Stimulated activated CD4-positive, alpha-beta T cell treated with anti-CD3 and anti-CD28 coated beads, TNF-alpha, amount 100 ng/mL, for 24 hours (primary cell): ENCODE measurements at places on chromosomes 7 and 10.

GRCh38 chr10:62870866-62871265 is 54.7 kb upstream of the EGR2 start:
- no peak for DNase-seq

DNA sequence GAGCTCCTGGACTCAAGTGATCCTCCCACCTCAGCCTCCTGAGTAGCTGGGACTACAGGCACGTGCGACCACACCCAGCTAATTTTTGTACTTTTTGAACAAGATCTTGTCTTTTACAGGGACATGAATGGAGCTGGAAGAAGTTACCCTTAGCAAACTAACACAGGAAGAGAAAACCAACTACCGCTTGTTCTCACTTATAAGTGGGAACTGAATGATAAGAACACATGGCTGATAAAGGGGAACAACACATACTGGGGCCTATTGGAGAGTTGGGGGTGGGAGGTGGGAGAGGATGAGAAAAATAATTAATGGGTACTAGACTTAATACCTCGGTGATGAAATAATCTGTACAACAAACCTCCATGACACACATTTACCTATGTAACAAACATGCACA is 70.9 kb upstream of the INHBA start:
- DNase-seq: no peak

- no peak for DNase-seq
Measured at GRCh38 chr7:142174441-142174840, 62.9 kb downstream of the MGAM2 start.

DNA sequence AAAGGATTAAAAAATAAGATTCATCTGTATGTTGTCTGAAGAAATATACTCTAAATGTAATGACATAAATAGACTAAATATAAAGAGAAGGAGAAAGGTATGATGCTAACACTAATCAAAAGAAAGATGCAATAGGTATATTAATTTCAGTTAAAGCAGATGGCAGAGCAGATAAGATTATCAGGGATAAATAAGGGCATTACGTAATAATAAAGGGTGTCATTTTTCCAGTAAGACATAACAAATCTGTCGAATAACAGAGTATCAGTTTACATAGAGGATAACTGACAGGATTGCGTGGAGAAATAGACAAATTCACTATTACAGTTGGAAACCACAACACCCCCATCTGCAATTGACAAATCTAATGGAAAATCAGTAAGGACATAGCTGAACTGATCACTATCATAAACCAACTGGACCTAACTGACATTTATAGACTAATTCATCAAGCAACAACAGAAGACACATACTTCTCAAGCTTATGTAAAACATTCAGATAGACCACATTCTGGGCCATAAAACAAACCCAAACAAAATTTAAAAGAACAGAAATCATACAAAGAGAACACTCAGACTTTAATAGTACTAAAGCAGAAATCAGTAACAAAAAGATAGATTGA is 384.1 kb upstream of the COBL start:
- no peak for DNase-seq

- no peak for DNase-seq
Measured at GRCh38 chr10:123743441-123744223, 77.5 kb downstream of the GPR26 start.

- no peak for DNase-seq
Measured at GRCh38 chr10:75754096-75754831, 322.8 kb downstream of the LRMDA start.
